ENCODE measurements at places on chromosomes 6 and 20.

- no peak for DNase-seq
Measured at GRCh38 chr6:46090115-46091079, 39.4 kb upstream of the ENPP4 start.

GRCh38 chr6:165777680-165778079, 114.6 kb upstream of the PDE10A start:
- no peak for DNase-seq

DNA sequence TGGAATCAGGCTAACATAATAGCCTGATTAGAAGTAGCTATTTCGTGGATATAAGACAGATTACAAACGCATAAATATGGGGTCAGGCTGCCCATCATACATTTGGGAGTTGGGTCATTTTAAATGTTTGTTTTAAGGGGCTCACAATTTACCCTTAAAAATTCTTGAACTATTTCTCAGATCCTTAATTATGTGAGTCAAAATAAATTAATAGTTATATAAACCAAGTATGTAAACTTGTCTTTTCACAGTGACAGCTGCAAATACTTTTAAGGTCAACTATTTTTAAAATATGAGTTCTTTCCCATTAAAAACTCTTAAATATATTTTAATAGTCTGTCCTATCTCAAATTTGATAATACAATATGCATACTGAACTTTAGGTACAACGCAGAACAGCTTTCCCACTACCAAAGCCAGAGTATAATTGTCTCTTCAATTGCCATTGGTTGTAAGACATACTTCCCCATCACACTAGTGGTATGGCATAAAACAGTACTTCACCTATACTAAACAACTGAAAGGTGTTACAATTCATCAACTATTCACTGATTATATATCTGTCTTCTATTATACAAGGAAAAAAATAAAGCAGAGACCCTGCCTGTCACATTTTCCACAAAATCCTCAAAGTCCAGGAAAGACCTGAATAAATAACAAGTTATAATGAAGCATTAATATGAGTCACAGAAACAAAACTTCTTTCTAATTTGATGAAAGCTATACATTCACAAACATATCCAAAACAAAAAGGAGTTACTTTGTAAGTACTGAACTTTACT, 80.8 kb upstream of the COL21A1 start:
- no peak for DNase-seq

GRCh38 chr6:88386167-88386566, 220.0 kb upstream of the CNR1 start:
- no peak for DNase-seq

- DNase-seq, result no peak
Measured at GRCh38 chr20:21705575-21706260, at the start of gene PAX1. TSS of gene PAX1 (plus strand) at chr20:21705664. CDS start at chr20:21705713, 49 bp downstream.

GRCh38 chr6:168027521-168027920, 30.1 kb downstream of the KIF25 start:
- no peak for DNase-seq

GRCh38 chr6:154614101-154614500, 103.6 kb upstream of the CNKSR3 start:
- DNase-seq, result no peak

DNA sequence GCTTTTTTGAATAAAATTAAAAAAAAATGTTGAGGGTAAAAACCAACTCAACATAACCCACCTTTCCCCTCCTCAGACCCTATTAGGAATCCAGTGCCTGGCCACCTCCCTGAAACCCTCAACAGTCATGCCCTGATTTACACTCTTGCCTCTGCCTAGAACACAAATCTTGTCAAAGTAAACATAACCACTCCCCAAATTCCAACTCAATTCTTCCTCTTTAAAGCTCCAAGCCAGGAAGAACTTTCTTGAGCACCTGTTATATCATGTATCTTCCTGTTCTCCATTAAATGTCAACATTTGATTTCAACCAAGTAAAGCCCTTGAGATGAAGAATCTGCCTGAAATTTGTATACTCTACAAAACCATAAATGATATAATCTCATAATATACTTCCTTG, 198.0 kb upstream of the SHLD1 start:
- DNase-seq, result no peak

DNA sequence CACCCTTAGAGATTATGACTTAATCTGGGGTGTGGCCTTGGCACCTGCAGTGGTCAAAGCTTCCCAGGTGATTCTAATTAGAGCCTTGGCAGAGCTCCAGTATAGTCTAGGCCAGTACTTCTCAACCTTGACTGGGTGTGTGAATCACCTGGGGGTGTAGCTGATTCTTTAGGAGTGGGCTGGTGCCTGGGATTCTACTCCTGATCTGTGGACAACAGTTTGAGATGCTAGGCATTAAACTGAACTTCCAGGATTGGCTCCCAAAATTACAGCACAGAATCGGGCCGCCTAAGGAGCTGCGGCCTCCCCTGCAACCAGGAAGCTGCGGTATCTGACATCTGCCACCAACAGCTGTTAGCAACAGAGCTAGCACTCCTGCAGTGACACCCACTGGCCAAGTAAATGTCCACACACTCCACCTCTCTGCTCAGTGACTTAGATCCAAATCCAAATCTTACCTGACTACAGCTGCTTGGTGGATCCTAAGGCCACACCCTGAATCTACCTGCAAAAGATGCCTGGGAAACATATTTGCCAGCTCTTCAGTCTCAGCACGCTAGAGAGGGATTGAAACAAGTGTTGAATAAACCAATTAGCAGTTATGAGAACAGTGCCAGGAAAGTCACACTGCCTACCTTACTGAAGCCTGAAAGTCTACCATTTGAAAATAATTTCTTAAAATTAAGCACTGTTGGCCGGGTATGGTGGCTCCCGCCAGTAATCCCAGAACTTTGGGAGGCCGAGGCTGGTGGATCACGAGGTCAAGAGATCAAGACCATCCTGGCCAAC, 126.7 kb downstream of the UNC5CL start:
- no peak for DNase-seq

- no peak for DNase-seq
Measured at GRCh38 chr6:1930356-1930755, 315.0 kb downstream of the GMDS start.

DNA sequence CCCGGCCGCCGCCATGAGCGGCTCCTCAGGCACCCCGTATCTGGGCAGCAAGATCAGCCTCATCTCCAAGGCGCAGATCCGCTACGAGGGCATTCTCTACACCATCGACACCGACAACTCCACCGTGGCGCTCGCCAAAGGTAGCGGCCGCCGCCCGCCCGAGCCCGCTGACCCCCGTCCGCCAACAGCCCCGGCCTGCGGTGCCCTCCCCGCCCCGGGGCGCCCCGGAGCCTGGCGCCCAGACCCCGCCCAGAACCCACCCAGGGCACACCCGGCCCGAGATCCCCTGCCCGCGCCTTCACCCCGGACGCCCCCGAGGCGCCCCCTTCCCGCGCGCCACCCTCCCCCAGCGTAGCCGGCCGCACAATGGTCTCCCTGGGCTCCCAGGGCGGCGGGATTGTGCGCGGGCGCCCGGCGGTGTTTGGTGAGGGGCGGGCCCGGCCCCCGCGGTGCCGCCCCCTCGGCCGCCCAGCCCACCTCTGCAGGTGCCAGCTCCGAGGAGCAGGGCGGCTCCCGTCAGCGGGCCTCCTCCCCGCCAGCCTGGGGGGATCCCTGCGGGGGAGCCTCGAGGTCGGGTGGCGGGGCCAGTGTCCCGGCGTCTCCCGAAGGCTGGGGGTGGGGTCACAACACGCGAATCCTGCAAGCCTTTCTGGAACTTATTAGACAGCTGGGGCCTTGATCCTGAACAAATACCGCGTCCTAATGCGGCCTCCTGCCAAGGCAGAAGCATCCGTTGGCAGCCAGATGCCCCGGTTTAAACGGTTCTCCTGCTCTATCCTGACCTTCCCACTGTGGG, 577 bp downstream of the LSM14B start:
- no peak for DNase-seq

- DNase-seq, result no peak
Measured at GRCh38 chr6:67047996-67048395, 1341.0 kb upstream of the EYS start.

DNA sequence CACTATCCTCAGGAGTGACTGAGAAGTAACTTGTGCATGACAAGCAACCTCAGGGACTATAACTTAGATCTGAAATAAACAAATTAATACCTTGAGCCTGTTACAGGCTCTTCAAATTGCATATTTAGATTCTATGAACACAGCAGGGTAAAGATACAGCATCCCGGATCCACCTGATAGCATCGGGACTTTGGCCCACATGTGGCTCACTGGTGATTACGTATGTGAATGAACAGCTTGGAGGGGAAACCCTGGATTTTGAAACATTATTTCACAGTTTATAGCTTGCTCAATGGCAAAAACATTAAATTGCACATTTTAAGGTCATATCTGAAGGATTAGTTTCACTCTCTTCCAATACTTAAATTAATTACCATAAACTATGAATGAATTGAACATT, 133.2 kb downstream of the KHDRBS2 start:
- no peak for DNase-seq

DNA sequence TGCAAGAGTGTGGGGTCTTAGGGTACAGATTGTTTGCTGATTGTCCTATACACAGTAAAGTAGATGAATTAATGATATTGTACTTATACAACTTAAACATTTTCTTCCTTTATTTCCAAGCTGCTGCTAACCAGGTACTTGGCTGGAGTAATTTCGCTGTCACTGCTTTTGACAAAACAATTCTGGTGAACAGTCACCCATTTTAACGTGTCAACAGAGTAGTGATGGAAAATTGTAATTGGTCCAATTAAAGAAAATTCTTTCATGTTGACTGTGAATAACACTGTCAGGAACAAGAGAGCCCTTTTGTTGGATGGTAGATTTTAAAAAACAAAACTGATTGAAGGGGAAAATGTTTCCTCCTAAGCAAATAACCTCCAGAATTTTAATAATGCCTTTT, 26.4 kb upstream of the MROH8 start:
- DNase-seq, result no peak

DNA sequence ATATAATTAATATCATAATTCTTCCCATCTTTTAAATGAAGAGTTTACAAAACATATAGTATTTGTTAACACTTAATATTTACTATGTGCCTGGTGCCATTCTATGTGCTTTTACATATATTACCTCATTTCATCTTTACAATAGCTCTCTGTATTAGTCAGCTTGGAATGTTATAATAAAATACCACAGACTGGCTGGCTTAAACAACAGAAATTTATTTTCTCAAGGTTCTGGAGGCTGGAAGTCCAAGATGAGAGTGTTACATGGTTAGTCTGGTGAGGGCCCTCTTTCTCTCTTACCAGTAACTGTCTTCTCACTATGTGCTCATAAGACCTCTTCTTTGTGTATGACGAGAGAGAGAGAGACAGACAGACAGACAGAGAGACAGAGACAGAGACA, 110.2 kb downstream of the NKAIN2 start:
- no peak for DNase-seq

- no peak for DNase-seq
Measured at GRCh38 chr6:36563237-36563927, 16.1 kb upstream of the STK38 start.

DNA sequence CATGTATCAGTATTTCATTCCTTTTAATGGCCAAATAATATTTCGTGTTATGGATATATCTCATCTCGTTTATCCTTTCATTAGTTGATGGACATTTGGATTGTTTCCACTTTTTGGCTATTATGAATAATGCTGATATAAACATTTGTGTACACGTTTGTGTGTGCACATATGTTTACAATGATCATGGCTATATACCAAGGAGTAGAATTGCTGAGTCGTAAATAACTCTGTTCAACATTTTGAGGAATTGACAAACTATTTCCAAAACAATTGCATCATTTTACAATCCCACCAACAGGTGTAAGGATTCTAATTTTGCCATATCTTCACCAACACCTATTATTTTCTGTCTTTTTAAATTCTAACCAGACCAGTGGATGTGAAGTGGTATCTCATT, 26.3 kb upstream of the PNRC1 start:
- no peak for DNase-seq

GRCh38 chr6:21750575-21750974, 157.0 kb downstream of the SOX4 start:
- no peak for DNase-seq

DNA sequence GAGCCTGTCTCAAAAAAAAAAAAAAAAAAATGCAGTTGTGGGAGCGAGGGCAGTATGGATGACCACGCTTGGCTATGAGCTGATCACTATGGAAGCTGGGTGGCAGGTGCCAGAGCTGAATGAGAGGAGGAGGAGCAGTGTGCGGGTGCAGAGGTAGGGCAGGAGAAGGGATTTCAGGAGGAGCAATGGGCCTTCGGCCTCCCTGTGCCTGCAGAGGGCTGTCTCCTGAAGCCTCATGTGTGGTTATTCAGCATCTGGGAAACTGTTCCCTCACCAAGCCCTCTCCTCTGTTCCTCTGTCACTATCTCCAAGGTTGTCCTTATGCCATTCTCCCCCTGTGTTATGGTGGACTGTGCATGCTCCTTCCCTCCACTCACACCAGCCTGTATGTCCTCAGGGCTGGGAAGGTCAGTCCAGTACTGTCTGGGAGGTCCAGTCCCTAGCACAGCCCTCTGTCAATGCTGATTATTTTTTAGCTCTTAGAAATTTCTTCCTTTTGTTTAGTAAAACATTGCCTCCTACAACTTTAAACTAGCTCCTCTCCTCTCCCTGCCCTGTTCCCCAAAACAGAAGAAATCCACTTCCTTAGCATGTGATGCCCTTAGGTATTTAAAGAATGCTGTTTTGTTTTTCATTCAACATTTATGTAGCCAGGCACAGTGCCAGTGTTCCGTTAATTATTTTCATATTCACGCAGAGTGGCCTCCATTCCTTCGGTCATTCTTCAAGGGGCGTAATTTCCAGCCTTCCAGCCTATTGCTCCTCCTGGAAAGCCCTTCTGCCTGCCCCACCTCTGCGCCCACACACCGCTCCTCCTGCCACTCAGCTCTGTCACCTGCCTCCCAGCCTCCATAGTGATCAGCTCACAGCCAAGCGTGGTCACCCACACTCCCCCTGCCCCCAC, 48.9 kb downstream of the CNBD2 start:
- DNase-seq, result no peak

DNA sequence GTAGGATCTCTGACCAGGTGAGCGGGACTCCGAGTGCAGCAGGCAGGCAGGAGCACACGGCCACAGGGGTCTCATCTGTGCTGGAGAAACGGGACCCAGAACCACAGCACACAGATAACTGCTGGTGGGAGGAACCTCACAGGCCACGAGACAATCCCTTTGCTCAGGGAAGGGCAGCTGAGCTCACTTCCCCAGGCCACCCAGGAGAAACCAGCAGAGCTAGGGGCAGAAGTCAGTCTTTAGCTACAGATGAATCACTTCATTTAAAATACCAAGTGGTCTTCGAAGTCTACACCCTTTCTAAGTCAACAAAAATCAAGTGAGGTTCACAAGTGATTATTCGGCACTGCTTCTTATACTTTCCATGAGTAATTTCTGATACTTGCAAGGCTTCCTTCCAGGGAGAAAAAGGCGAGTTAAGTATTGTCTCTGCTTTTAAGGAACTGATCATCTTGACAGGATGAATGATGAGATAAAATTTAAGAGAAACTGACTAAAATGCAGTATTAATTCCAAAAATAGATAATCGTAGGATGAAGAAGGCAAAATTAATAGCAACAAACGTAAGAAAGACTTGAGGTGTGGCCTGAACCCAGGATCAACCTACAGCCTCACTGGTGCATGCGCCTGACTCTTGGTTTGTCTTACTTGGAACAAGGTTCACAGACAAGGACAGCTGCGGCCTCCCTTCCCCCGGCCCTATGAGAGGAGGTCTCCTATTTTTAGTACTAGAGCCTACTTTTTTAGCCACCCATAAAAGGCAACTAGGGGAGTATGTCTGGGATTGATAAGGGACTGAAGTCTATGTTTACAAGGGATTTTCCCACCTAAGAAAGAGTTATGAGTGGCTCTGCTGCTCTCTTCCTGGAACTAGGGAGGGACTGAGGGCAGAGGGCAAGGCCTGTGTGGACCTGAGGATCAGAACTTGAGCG, 233.6 kb downstream of the TTLL2 start:
- DNase-seq, result no peak

GRCh38 chr6:79610306-79611009, 20.7 kb upstream of the SH3BGRL2 start:
- no peak for DNase-seq
